Renal cortical epithelial cell (primary cell): ENCODE measurements at places on chromosomes 12 and 14. TPM values are rescaled to one million over a fixed set of nuclear protein-coding genes. Genes with fewer than 3 reads are reported as not detected.

Gene SPPL3
- 6.6 and 13.5 TPM in 2 replicates for total RNA-seq

Gene C12orf50
- not detected in 2 replicates for total RNA-seq

Gene KRT75
- 0.35 TPM in 1 of 2 replicates, not detected in the other for total RNA-seq

Gene PLA2G1B
- total RNA-seq, result not detected in 2 replicates

Gene SVOP
- total RNA-seq, result not detected in 2 replicates

Gene PTPRB
- 5.4 and 5.7 TPM in 2 replicates for total RNA-seq

Gene NRL
- total RNA-seq, result 1.6 and 2.4 TPM in 2 replicates

Gene KRT72
- not detected in 2 replicates for total RNA-seq

Gene SDS
- total RNA-seq, result 0.25 TPM in 1 of 2 replicates, not detected in the other

Gene KERA
- not detected in 2 replicates for total RNA-seq

Gene SPIC
- total RNA-seq, result not detected in 2 replicates

Gene TPCN1
- total RNA-seq, result 20.1 and 48.6 TPM in 2 replicates

Gene TAS2R31
- total RNA-seq, result 9.5 TPM in 1 of 2 replicates, not detected in the other

Gene A2M
- 0.35 and 2.8 TPM in 2 replicates for total RNA-seq

Gene GATC
- total RNA-seq, result 30.9 and 32.0 TPM in 2 replicates

Gene ACVRL1
- 2.1 and 3.5 TPM in 2 replicates for total RNA-seq

Gene TCL1B
- total RNA-seq, result not detected in 2 replicates

Gene NKX2-1
- total RNA-seq, result not detected in 2 replicates

Gene REC8
- total RNA-seq, result 13.4 and 43.3 TPM in 2 replicates

Gene RFX4
- total RNA-seq, result not detected in 2 replicates

Gene UBC
- total RNA-seq, result 2,164 and 2,732 TPM in 2 replicates

Gene INHBC
- total RNA-seq, result not detected in 2 replicates

Gene HOXC9
- total RNA-seq, result 5.9 and 6.5 TPM in 2 replicates

Gene NEDD1
- 35.4 and 48.4 TPM in 2 replicates for total RNA-seq

Gene KRT71
- total RNA-seq, result not detected in 2 replicates

Gene PAX9
- under 0.01 TPM in 1 of 2 replicates, not detected in the other for total RNA-seq

Gene TGFB3
- total RNA-seq, result 2.6 and 4.2 TPM in 2 replicates

Gene COX8C
- total RNA-seq, result 0.60 TPM in 1 of 2 replicates, not detected in the other

Gene COCH
- 1.0 and 27.1 TPM in 2 replicates for total RNA-seq

Gene GLTP
- total RNA-seq, result 45.4 and 57.3 TPM in 2 replicates

Gene DGLUCY
- total RNA-seq, result 53.7 and 56.8 TPM in 2 replicates

Gene ADIPOR2
- total RNA-seq, result 32.1 and 47.1 TPM in 2 replicates

Gene P2RX2
- not detected in 2 replicates for total RNA-seq

Gene OR6C74
- total RNA-seq, result not detected in 2 replicates

Gene PZP
- total RNA-seq, result not detected in 2 replicates

Gene KRT81
- 48.3 TPM in 1 of 2 replicates, not detected in the other for total RNA-seq

Gene ING4
- 45.3 and 67.6 TPM in 2 replicates for total RNA-seq

Gene SIRT4
- total RNA-seq, result 1.0 and 2.4 TPM in 2 replicates

Gene RIPK3
- total RNA-seq, result 1.8 and 9.7 TPM in 2 replicates

Gene CCDC38
- 0.10 TPM in 1 of 2 replicates, not detected in the other for total RNA-seq

Gene CLEC9A
- not detected in 2 replicates for total RNA-seq

Gene BMP4
- total RNA-seq, result 1.2 and 4.0 TPM in 2 replicates

Gene REM2
- total RNA-seq, result under 0.01 and 0.20 TPM in 2 replicates

Gene PIP4P1
- total RNA-seq, result 14.9 and 23.1 TPM in 2 replicates

Gene OVCH1
- total RNA-seq, result not detected in 2 replicates
